ENCODE measurements at places on chromosomes 7 and 10.

GRCh38 chr7:21911341-21911875, 34.3 kb downstream of the CDCA7L start:
- no peak for DNase-seq

- DNase-seq: no peak
These were observed 60.9 kb downstream of the PAX2 start for GRCh38 chr10:100806356-100806645.

GRCh38 chr7:105841866-105842265, 34.5 kb downstream of the ATXN7L1 start:
- no peak for DNase-seq

- no peak for DNase-seq
These were observed 16.4 kb downstream of the UCN3 start for GRCh38 chr10:5381187-5381586.

DNA sequence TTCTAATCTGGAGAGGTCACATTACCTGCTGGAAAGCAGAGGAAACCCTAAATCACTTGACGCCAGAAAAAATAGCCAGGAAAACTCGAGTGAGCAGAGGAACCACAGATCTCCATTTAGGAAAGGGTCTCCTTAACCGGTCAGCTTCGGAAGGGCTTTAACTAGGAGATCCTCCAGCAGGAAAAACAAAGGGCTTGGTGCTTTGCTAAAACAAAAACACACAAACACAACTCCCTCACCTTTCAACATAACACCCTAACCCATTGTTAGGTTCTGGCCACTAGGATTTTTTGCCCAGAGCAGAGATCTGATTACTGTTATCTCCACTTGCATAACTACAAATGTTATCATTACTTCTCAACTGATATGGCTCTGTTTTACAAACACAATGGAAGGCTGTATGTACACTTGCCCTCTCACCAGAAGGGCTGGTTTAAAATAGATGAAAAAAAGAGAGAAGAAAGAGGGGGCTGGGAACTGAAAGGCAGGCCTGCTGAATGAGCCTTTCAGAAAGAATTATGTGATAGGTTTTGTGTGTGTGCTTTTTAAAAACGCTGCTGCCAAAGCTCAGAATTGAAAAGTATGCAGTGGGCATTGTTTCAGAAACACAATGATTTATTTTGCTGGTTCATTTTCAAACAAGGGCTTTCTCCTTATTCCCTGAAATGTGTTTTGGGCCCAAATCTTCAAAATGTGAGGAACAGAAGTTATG, 161.5 kb downstream of the FGFR2 start:
- DNase-seq: peak; percentile 77

DNA sequence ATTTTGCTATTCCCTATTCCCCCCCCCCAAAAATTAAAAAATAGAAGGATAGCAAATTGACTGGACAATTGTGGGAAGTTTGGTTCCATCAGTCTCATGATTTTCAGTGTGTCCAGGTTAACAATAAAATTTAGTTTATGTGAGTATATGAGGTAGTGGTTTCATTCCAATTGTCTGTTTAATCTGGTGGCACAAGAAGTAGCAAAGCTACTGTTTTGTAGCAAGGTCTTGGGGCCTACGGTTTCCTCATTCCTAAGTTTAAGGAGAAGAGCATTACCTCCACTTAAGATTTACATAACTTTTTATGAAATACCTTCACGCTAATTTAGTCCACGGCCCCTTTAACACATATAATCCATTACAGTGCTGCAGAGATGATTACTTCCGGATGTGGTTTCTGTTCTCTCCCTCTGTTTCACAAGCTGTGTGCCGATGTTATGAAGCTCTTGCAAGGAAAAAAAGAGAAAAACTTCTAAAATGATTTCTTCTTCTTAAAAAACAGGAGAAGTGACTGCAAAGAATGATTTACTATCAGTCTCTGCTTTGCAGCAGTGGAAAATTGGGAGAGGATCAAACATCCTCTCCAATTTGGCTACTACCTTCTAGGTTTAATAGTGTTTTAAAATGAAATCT, 32.7 kb upstream of the NPVF start:
- DNase-seq: no peak

DNA sequence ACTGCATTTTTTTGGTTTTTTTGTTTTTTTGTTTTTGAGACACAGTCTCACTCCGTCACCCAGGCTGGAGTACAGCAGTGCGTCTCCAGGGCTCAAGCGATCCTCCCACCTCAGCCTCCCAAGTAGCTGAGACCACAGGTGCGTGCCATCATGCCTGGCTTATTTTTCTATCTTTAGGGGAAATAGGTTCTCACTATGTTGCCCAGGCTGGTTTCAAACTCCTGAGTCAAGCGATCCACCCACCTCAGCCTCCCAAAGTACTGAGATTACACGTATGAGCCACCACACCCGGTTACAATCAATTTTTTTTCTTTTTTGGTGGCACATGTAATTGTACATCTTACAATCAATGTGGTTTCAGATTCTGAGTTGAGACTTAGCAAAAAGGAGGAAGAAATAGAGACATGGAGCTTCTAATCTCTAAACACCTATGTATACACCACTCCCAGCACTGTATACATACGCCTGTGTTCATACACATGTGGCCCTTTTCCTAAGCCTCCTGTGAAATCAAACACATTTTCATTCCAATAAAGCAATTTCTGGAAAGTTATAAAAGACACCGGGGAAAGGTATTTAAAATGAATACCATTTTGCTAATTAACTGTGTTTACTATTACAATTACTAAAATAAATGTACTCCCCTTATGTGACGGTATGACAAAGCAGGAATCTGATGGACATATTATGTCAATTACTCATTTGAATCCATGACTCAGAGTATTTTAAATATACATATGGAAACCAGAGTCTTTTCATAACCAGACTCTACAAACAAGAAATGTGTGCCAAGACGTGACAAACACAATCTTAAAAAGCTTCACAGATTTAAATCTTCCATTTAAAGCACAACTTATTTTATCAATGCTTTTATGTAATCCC, 40.9 kb downstream of the SMURF1 start:
- no peak for DNase-seq

- no peak for DNase-seq
These were observed 3.1 kb upstream of the CYP26A1 start for GRCh38 chr10:93070378-93071176.

DNA sequence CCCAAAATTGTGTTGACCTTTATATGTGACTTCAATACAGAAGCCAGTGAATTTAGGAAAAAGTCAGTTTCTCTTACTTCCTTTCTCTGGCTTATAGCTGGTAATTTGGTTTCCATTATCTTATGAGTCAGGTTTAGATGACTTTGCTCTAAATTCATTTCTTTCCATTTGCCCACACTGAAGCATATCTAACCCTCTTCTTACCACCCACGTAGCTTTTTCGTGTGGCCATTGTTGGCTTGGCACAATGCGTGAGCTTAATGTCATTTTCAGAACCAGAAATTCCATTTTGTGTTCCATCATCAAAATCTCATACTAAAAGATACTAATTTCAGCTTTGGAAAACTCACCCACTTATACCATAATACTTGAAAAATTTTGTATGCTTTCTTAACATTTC, 271.2 kb downstream of the INHBA start:
- no peak for DNase-seq

- DNase-seq: no peak
These were observed 18.0 kb upstream of the FGFR2 start for GRCh38 chr10:121616291-121616690.

GRCh38 chr10:14116837-14117236, 213.9 kb downstream of the FRMD4A start:
- no peak for DNase-seq

All from hippocampal formation (tissue), 2 donors.